ENCODE measurements at places on chromosomes 7 and 10.

GRCh38 chr7:140267381-140268226 lies 90.8 kb upstream of the KDM7A start:
- no peak for DNase-seq

DNA sequence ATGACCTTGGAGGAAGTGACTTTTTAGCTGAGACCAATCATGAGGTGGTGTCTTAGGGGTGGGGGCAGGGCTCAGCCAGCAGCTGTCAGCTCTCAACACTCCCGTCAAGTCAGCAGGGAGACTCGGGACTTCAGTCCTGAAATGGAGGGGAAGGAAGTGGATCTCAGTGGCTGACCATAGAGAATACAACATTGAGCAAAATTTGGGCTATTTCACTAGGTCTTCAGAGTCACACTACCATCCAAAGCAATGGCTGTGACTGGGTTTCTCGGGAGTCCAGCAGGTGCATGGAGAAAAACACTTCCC lies 16.8 kb upstream of the GIMAP6 start:
- no peak for DNase-seq

GRCh38 chr7:77940647-77941046 lies 142.1 kb downstream of the PHTF2 start:
- no peak for DNase-seq

DNA sequence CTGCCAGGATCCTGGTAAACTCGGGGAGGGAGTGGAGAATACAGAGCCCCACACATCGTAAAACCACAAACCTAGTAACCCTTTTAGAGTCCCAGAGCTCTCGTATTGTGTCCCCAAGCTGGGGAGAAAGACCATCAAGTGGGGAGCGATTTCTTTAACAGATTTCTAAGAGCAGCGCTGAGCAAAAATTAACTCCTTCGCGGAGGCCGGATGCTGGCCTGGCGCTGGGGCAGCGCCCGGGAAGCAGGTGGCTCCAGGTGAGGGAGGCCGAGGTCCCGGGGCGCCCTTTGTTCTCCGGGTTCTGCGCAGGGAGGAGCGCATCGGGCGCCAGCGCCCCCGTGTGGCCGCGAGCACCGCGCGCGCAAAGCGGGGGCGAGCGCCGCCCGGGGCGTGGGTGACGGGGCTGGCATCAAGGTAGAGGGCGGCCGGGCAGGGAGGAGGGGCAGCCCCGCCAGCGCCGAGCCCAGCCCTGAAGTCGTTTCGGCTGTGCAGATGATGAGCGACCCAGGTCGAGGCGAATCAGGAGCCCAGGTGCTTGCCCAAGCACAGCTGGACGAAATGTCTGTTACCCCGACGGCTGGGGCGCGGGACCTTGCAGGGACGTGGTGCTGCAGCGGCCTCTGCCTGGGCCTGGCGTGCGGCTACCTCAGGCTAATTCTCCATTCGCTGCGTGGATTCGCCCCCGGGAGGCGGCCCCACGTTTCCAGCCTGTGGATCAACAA lies 10.4 kb upstream of the FGFR2 start:
- DNase-seq, result peak; percentile 55

DNA sequence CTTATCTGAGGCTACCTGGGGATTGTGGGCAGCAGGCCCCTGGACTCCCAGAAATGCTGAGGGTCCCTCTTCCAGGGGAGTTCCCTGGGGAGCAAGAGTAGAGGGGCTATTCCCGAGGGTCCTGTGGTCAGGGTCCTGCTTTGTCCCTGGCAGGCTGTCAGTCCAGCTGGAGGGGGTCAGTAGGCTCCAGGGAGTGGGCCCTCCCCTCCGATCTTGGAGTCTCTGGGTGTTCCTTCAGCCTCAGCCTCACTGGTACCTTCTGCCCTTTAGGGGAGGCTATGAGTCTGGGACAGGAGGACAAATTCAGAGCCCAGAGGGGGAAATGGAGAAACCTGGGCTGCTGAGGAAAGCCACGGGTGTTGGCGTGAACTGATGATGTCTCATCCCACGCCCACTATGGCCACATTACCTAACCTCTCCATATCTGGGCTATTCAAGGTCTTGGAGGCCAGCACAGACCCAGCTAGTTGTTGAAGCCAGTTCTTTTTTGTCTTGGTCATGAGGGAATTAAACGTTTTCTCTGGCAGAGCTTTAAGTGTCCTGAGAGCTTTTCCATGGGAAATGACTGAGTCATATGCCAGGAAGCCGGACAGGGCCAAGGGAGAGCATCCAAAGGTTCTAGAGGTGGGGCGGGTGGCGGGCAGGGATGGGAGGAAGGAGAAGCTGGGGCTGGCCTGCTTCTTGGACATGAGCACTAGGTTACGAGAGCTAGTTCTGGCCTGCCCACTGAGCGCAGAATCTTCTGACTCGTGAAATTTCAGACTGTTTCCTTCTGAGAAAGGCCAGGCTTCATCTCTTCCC lies 6.2 kb downstream of the CALHM2 start:
- no peak for DNase-seq

- DNase-seq, result peak; percentile 77
Observed at GRCh38 chr7:100894860-100895700, 608 bp downstream of the ACHE start.

DNA sequence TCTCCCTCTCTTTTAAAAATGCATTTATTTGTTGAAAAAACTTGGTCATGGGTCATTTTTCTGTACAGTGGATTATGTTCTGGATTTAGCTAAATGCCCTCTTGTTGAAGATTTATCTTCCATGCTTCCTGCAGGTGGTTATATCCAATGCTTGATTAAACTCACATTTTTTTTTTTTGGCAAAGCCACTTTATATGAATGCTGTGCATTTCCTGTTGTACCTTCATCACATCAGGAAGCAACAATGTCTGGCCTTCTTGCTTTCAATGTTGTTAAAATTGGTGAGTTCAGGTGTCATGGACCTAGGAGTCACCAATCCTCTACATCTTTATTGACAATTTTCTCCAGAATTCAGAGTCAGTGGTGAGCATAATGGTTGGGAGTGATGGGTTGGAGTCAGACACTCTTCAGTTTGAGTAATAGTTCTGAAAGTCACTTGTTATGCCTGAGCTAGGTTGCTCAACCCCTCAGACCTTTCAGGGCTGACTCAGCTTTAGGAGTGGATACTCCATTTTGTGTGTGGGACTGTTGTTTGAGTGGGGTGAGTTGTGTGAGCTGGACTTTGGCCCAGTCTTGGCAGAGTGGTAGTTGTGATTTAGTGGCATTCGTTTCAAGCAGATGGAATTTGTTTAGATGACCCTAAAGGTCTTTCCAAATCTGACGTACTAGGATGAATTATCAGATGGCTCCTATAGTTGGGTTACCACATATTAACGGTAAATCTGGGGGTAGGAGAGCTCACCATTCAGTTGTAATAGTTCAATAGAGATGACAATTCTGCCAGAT lies 213.5 kb upstream of the ZNF32 start:
- no peak for DNase-seq

GRCh38 chr10:62356447-62356846 lies 17.7 kb upstream of the ZNF365 start:
- no peak for DNase-seq

- DNase-seq, result no peak
Observed at GRCh38 chr7:8168336-8168735, 93.6 kb downstream of the ICA1 start.

DNA sequence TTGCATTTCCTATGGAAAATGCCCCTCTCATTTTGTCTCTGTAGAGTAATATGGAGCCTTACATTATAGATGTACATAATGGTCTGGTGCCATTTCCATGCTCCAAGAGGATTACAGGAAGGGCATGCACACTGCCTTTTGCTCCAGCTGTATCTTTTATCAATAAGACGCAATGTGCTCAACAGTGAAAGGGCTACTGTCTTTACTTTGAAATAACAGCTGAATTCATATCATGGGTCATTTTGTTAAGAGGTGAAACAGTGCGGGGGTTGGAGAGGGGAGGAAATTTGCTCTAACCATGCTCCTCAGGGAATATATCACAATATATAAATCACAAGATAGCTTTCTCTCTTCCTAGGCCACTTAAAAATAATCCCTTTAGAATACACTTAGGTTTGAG lies 77.7 kb downstream of the ICA1 start:
- DNase-seq, result no peak

DNA sequence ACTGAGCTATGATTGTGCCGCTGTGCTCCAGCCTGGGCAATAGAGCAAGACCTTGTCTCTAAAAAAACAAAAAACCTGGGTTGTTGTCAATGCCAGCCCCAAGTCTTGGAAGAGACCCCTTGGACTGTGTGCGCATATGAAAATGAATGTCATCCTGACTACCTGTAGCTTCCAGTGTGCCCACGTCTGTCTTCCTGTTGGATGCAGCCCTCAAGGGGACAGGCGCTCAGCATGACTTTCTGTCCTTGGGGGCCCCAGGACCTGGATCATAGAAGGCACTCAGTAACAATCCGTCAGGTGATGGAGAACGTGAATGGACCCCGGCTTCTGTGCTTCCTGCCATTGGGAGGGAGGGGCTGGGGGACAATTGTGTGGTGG lies 9.0 kb downstream of the PRF1 start:
- DNase-seq, result no peak

DNA sequence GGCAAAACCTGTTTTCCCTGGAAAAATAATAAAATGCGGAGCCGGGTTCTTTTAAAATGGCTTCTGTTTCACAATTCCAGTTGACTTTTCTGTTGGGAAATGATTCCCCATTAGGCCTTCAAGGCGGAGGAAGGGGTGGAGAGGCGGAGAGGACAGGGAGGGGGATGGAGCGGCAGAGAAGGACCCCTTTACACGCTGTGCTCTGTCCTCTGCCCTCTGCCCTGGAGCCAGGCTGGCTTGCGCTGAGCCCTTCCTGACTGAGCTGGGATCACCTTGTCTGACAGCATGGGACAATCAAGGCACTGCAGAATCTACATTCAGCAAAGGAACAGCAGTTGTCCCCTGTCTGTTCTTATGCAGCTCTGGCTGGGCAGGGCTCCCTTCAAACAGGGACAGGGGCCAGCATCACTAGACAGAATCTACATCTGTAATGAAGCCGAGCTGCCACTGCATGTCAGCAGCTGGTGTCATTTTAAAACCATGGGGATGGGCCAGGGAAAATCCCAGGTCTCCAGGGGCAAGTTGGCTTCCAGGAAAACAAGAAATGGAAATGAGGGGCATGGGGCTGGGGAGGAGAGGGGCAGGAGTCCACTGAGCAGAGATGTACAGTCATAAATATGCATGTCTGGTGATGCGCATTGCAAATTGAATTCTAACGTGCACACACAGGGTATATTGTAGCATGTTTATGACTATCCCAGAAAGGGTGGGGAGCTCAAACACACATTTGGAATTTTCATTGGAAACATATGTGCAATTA lies 120.0 kb downstream of the MKX start:
- DNase-seq, result peak; percentile 68

DNA sequence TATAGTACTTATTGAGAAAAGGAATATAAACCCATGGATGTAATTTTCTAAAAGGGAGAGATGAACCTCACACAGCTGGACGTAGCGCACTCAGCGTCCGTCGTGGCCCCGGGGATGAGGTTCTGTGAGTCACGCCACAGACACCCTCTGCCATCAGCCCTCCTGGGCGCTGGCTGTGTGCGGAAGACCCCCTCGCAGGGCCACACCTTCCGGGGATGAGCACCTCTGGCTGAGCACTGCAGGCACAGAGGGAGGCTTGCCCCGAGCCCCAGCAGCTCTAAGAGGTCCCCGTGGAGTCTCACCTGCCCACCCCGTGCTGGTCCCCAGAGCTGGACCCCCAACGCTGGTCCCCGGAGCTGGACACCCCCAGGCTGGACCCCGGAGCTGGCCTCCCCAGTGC lies 215.8 kb downstream of the PTPRN2 start:
- DNase-seq, result no peak
